Diencephalon (tissue), 1 donor: ENCODE measurements at places on chromosomes 1 and 21. TPM values are rescaled to one million over a fixed set of nuclear protein-coding genes. Genes with fewer than 3 reads are reported as not detected.

ESRRG gene
- 41.3 TPM for total RNA-seq

USH2A gene
- 1.4 TPM for total RNA-seq

UQCRHL gene
- total RNA-seq = 2.8 TPM

OR2T5 gene
- total RNA-seq = not detected

EPHB2 gene
- 36.9 TPM for total RNA-seq

RSRP1 gene
- 63.4 TPM for total RNA-seq

TNFRSF4 gene
- total RNA-seq = not detected

KNCN gene
- total RNA-seq = 0.69 TPM

FCRL5 gene
- total RNA-seq = not detected

RIPPLY3 gene
- 0.23 TPM for total RNA-seq

FAM78B gene
- 6.7 TPM for total RNA-seq

GUCA2A gene
- total RNA-seq = not detected

AIRE gene
- total RNA-seq = 0.23 TPM

DYRK1A gene
- total RNA-seq = 159 TPM

HSPG2 gene
- 6.0 TPM for total RNA-seq

SPRR2F gene
- total RNA-seq = not detected

ZC3H12A gene
- 0.46 TPM for total RNA-seq

KDF1 gene
- 0.23 TPM for total RNA-seq

GGPS1 gene
- total RNA-seq = 33.9 TPM

SLX9 gene
- 11.3 TPM for total RNA-seq

BRWD1 gene
- total RNA-seq = 270 TPM

ADAM30 gene
- not detected for total RNA-seq

PKLR gene
- 0.23 TPM for total RNA-seq

SH2D5 gene
- 10.8 TPM for total RNA-seq

SH2D2A gene
- total RNA-seq = not detected

FCRL3 gene
- not detected for total RNA-seq

KCNJ15 gene
- under 0.01 TPM for total RNA-seq

LRRC7 gene
- 127 TPM for total RNA-seq

KLF17 gene
- total RNA-seq = 0.46 TPM

LY9 gene
- total RNA-seq = not detected
